ENCODE measurements at places on chromosomes 3 and 15.

DNA sequence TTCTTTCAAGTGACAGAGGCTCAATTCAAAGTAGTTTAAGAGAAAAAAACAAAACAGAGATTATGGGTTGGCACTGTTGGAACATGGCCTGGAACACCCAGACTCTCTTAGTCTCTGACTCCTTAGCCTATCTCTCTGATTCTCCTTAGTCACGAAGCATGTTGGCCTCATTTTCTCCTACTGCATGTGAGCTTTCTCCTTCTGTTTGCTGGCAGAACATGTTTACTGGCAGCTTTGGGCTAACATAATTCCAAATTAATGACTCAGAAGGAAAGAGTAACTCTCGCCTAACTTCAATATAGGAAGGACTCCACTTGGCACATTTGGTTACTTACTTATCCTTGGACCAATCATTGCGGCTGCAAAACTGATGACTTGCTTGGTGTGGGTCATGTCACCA is 21.7 kb upstream of the CCDC39 start:
- DNase-seq: no peak

DNA sequence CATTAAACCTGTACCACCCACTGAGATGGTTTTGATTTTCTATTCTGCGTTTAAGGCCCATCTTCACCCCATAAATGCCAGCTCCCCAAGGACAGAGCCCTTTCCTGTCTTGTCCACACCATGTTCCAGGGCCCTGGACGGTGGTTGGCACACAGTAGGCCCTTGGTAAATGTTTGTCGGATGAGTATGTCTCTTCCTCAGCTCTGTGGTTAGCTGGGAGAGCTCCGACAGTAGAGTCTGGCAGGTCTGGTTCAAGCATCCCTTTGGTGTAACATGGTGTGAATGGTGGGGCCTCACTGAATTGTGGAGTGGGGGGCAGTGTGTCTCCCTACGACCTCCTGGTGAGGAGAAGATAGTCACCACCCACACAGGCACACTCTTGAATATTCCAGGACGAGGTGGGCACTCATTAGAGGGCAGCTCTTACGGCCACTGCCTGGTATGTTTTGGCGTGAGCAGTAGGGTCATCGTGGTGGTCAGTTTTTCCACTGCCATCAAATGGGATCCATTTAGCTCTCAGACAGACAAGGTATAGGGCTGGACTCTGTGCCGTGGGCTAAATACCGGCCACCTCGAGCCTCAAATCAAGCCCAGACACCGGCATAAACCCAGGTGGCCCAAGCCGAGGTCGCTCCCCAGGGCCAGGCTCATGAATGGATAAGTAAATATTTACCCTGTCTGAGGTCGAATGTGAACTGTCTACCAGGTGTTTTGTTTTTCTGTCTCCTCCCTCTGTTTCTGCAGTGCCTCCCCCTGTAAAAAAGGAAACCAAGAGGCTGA is 61.3 kb downstream of the SMAD3 start:
- DNase-seq: no peak

DNA sequence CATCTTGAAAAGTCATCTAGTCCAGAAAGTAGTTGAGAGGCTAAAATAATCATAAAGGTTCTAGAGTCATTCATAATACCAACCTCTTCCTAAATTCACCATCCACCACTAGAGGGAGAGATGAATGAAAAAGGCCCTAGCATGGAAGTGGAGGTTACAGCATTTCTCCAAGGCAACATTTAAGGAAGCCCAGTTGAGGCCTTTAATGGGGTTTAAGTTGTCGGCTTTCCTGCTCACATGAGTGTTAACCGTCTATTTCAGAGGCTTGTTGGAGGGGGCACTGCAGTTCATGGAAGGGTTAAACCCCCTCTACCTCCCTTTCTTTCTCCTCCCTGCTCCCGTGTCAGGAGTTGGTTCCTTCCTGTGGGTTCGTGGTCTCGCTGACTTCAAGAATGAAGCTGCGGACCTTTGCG is 3.8 kb upstream of the SLCO3A1 start:
- DNase-seq: no peak

DNA sequence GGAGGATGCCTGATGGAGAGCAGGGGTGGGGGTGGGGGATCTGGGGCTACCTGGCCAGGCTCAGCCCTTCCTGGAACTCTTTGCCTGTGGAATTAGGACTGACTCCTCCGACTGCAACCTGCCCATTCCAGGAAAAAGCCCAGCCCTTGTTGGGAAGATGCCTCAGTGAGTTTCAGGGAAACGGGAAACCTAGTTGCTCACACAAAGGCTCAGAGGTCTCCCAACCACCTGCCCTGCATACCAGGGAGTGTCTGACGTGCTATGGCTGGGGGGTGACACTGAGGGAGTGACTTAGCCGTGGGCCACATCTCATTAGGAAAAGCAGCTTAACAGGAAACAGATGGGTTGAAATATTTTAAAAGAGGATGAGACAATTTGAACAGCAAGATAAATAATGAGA is 27.9 kb downstream of the CYP8B1 start:
- DNase-seq: no peak

All from mesothelial cell of epicardium (in vitro differentiated cells).